Uterus (tissue), 4 donors: ENCODE measurements at places on chromosomes 2 and 18. TPM values are rescaled to one million over a fixed set of nuclear protein-coding genes. Genes with fewer than 3 reads are reported as not detected.

The FANCL gene
- 108 TPM for total RNA-seq

The TANC1 gene
- total RNA-seq: 57.2 TPM

The FOXI3 gene
- not detected for total RNA-seq

DNA sequence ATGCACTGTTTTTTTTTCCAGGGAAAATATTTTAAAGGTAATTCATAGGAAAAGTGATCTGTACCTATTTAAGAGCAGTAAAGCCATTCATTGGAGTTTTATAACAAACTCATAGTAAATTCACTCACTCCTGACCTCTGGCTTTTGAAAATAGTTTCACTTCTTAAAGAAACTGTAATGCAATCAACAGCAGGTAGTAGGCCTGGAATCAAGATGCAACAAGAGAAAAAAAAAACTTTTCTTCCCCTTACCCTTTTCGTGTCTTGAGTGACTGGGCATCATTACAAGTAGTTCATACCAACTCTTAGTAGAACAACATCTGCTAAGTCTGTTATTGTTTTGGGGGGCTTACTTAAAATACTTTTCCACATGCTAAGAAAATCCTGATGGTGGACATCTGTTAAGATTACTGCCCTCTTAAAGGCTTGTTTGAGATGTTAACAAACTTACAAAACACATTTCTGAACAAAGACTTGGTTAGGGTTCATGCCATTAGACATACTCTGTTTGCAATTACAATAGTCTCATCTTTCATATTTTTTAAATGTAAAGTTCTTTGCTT lies 164.1 kb upstream of the FOSL2 start:
- no peak for DNase-seq

- DNase-seq: peak; percentile 59
Measured at GRCh38 chr18:9974279-9974915, 60.6 kb downstream of the VAPA start.

- peak; percentile 20 for DNase-seq
Measured at GRCh38 chr2:12057436-12058166, 311.2 kb downstream of the LPIN1 start.
